ENCODE measurements at places on chromosomes 5 and 9. TPM values are rescaled to one million over a fixed set of nuclear protein-coding genes. Genes with fewer than 3 reads are reported as not detected.
A peak's percentile ranks its signal among the peaks of the same experiment; 100 is the strongest.

- DNase-seq: no peak
These were observed 108.7 kb downstream of the ZDHHC21 start for GRCh38 chr9:14584571-14584970.

- DNase-seq: no peak
These were observed 121.1 kb downstream of the BOD1 start for GRCh38 chr5:173495225-173495904.

- no peak for DNase-seq
These were observed 113.3 kb upstream of the LPAR1 start for GRCh38 chr9:111151537-111151936.

DNA sequence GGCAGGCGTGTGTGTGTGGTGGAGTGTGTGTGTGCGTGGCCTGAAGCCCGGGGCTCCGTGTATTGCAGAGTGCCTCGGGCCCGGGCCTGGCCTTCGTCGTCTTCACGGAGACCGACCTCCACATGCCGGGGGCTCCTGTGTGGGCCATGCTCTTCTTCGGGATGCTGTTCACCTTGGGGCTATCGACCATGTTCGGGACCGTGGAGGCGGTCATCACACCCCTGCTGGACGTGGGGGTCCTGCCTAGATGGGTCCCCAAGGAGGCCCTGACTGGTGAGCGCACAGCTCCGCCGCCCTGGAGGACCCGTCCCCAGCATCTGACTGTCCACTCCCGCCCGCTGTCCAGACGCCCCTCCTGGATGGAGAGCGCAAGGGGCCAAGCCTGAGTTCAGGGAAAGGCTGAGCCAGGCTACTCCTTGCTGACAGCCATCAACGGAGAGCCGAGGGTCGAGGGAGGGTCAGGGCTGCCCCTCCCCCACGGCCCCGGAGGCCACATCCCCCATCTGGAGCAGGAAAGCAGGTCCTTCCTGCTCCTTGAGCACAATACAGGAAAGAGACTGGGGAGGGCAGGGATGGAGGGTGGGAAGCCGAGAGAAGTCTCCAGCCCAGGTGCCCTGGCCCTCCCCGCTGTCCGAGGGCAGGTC is 18.4 kb downstream of the SLC6A18 start:
- DNase-seq: no peak

DNA sequence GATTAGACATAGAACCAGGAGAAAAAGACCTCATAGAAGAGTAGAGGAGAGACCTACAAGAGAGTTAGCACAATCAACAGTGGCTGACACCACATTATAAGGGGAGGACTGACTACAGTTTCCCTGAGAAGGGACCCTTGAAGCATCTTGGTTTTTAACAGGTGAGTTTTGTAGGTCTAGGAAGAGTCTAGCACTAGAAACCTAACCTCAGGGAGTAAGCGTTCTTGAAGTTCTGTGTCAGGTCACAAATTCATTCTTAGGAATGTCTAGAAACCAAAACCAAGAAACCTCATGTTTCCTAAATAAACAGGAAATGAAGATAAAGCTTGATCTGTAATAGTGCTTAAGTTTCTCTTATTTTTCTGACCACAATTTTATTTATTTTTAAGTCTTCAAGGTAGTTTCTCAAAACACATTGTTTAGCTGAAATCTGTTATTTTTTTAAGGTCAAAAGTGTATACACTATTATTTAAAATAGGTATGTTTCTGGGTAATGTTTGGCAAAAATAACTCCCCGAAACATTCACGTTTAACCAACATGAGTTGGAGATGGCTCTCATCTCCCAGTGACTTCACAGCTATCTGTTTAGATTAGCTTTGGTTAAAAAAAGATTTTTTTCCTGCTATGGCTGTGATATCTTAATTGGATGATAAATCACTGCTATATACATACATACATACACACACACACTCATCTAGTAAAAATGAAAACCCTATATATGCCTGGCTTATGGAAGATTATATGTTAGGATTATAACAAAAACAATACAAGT is 37.1 kb downstream of the MAP3K1 start:
- no peak for DNase-seq

DNA sequence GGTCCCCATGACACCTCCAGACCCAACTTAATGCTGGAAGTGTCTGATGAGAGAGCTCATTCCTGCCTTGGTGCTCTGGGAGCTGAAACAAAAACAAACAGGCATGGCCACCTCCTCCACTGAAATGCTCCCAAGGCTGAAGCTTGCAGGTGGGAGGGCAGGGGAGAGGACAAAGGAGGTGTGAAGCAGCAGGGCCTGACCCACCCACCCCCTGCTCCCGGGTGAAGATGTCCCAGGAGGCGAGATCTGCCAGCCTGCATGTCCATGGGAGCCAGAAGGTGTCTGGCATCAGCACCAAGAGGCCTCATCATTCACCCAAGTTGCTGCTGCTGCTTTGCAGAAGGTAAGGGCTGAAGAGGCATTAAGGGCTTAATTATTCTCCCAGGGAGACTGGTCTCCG is 4.2 kb upstream of the CCIN start:
- DNase-seq: no peak

DNA sequence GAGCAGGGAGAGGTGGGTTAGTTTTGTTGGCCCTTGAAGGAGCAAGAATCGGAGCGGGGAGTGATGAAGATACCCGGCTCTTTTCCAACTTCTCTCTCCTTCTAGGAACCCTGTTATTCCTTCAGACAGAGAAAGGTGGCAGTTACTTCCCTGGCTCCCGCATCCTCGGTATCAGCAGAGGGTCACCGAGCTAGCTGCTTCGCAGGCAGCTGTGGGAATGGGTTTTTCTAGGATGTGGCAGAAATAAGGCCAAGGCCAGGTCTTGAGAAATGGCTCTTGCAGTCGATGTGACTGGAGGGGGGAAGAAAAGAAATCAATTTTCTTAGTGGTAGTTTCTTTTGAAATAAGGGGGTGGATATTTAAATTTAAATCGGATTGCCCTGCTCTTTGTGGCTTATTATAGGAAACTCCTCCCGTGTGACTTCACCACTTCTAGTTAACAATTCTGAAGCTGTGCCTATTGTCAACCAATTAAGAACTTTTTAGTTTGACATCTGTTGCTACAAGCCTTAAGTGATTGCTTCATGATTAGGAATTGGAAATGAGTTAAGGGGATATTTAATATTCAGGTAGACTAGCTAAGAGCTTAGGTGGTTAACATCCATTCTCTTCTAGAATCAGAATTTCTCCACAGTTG is 1.4 kb downstream of the SAP30L start:
- DNase-seq: no peak

GRCh38 chr5:36535378-36535777 is 71.0 kb upstream of the SLC1A3 start:
- DNase-seq: no peak

DNA sequence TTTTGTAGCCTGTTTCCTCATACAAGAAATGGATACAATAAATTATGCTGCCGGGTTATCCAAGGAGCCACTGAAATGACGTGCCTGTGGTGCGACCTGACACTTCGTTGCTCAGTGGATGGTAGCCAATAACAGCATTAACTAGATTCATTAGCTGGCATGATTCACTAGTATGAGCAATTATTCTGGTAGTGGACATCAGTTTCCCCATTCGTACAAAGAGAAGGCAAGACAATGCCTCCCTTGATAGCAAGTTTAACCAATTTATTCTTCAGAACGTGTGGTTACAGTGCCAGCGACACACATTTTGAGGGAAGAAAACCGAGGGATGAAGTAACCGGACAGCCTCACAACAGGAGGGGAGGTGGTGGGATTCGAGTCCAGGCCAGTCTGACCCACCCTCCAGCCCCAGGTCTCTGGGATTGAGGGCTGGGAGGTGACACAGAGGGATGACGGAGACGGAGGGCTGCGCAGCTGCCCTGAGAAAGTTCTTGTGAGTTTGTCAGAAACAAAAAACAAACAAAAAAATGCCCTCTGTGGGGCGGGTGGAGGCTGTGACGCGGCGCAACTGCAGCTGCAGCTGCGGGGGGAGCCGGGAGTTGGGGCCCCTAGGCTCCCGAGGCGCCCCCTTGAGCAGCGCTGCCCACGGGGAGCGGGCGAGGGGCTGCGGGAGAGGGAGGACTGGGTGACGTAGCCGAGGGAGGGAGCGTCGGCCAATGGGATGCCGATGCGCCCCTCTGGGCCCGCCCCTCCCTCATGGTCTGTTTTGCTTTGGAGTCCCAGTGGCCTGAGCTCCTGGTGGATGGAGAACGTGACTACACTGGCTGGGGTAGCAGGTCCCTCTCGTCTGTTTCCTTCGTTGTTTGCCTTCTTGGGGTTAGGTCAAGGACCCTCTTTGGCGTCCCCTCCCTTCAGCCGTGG is 10.9 kb downstream of the LHX2 start:
- DNase-seq: no peak

GRCh38 chr5:92309336-92309991 is 926.3 kb upstream of the ARRDC3 start:
- peak; percentile 0 for DNase-seq

DNA sequence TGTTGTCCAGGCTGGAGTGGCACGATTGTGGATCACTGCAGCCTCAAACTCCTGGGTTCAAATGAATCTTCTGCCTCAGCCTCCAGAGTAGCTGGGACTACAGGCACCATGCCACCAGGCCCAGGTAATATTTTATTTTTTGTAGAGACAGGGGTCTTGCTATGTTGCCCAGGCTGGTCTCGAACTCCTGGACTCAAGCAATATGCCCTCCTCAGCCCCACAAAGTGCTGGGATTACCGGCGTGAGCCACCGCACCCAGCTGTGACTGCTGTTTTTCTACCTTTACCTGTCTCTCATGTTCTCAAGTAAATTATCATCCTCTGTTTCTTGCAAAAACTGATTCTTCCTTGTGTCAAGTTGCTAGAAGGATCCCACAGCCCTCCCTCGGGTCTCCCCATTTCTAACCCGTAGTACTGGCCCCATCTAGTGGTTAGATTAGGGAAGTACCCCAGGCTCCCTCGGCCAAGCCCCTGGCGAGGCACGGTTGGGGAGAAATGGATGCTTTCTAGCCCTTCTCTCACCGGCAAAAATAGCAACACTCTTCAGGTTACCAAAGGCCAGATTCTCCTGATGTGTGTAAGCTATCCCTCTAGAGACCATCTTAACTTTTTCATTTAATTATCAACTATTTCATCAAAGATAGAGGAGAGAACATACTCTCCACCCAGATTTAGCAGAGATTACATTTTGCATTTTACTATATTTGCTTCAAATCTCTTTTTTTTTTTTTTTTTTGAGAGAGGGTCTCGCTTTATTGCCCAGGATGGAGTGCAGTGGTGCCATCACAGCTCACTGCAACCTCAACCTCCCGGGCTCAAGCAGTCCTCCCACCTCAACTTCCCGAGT is 19.2 kb upstream of the TOR1B start:
- peak; percentile 33 for DNase-seq

DNA sequence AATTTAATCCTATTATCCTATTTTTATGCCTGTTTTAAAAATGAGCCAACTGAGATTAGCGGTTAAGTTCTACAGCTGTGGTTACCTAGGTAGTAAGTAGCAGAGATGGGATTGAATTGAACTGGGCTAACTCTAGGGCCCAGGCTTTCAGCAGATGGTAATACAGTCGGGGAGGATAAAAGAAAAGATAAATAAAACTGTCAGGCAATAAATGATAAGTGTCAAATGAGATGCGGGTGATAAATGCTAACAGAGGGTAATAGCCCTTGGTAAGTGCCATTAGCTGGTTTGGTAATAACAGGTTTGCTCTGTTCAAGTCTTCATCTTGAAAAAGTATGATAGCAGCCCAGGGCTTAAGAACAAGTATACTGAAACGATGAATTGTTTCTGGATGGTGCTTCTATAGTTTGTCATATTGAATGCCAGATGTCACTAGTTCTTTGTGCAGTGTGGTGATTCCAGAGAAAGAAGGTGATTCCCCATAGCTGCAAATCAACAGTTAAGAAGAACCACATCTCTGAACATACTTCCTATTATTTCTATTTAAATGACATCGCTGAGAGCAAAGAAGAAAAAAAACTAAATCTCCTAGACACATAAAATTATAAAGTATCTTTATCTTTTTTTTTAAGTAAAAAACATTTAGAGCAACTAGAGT is 360.8 kb upstream of the PANK3 start:
- no peak for DNase-seq

GRCh38 chr9:36441966-36442365 is 41.9 kb upstream of the RNF38 start:
- no peak for DNase-seq

DNA sequence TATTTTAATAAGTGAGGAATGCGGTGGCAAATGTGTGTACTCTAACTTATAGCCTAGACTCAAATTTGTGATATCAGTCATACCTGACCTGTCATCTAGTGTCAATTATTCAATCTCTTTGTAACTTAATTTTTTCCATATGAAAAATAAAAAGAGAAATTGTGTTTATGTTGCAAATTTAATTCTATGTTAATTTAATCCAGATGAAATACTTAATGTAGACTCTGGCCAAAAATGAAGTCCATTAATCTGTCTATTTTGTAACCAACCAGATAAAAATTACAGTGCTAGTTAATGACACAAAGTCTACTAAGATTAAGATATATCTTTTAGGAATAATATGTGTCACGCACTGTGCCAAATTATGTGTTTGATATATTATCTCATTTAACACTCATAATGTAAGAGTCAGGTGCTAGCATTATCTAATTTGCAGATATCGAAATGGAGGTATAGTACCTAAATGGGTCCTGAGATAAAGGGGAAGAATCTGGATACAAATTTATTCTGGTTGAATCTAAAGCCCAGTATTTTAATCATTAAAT is 712.1 kb downstream of the KCTD16 start:
- no peak for DNase-seq

DNA sequence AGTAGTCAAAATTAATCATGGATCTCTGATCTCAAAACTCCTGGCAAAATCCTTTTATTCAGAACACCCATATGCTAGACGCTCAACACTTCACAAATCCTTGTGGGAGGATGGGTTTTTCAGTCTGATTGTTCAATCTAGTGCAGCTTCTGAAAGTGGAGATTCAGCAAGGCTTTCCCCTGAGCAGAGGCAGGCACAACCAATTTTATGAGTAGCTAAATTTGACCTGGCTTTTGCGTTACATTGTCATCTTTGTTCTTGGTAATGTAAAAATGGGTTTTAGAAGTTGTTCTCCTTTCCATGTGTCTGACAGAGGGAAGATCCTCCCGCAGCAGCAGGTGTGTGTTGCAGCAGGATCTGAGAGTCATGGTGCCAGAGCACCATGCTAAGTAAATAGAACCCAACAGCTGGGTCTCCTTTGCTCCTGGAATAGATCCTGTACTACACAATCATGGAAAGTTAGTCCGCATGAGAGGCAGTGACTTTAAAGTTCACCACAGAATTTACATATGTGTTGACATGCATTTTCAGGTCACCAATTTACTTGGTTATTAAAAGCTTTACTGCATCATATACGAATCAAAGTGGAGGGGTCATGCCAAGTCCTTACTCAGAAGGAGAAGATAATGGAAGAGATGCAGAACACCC is 70.1 kb upstream of the MEF2C start:
- DNase-seq: no peak

Gene LRRC19
- total RNA-seq: not detected

Gene SLC34A1
- total RNA-seq: not detected

Gene MYOZ3
- total RNA-seq: 0.59 TPM

Gene SLC36A1
- total RNA-seq: 3.2 TPM

Gene EFNA5
- 16.7 TPM for total RNA-seq

Gene DBN1
- total RNA-seq: 201 TPM

Measured in pulmonary artery endothelial cell (primary cell).